ENCODE measurements at places on chromosomes 7 and 10.

DNA sequence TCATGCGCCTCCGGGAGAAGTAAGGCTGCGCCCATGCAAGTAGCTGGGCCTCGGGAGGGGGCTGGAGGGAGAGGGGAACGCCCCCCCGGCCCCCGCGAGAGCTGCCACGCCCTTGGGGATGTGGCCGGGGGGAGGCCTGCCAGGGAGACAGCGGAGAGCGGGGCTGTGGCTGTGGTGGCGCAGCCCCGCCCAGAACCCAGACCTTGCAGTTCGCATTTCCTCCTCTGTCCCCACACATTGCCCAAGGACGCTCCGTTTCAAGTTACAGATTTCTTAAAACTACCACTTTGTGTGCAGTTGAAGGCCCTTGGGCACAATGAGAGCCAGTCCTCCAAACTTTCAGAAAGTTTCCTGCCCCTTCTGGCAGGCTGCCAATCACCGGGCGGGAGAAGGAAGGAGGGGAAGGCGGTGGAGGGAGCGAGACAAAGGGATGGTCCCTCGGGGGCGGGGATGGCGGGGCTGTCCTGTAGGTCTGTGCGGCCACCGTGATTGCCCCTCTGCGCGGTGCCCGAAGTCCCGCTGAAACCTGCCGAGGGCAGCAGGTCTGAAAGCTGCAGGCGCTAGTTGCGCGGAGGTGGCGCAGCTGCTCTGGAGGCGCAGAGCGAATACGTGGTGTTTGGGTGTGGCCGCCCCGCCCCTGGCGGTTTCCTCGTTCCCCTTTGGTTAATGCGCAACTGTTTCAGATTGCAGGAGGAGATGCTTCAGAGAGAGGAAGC, 2.1 kb downstream of the VIM start:
- DNase-seq = no peak

GRCh38 chr10:77836299-77836820, 90.2 kb downstream of the DLG5 start:
- no peak for DNase-seq

DNA sequence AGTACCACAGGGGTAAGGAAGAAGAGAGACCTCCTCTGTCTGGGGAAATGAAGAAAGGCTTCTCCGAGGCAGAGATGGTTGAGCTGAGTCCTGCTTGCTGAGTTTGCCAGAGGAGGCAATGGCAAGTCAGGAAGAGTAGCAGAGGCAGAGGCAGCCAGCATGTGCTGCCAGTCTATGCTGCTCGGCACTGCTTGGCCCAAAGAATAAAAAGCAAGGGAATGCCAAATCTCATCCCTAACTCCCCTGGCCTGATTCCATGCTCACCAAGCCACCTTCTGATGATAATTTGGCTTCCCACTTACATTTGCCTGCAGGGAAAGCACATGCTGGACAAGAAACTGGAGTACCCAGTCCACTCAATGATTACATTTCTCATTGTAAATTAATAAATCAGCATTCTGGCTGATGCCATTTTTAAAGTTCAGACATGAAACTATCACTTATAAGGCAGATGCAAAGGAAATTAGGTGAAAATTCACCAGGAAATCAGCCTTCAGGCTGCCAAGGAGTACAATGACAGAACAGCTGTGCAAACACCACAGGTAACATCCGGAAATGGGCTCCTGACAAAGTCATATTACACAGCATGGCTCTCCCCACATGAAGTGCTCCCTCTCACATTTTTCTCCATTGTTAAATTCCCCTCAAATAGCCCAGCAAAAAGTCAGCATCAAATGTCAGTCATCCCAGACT, 245.9 kb downstream of the MTERF1 start:
- DNase-seq = no peak

DNA sequence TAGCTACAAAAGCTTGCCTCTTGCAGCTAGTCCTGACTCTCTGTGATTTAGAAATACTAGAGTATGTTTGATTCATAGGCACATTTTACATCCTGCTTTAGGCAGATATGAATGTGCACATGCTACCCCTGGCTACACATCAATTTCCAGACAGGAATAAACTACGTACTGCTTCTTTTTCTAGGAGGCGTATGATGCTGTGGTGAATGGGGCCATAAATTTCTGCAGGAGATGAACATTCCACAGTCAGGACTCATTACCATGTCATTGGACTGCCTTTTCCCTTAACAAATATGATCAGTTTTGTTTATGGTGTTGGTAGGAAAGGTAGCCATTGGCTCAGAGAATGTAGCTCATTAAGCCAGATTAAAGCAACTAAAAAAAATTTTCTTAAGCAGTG, 50.1 kb upstream of the IFRD1 start:
- DNase-seq = peak; percentile 69

All from fibroblast of skin of left quadriceps (primary cell).